ENCODE measurements at places on chromosomes 13 and 19. TPM values are rescaled to one million over a fixed set of nuclear protein-coding genes. Genes with fewer than 3 reads are reported as not detected.
A peak's percentile ranks its signal among the peaks of the same experiment; 100 is the strongest.

DNA sequence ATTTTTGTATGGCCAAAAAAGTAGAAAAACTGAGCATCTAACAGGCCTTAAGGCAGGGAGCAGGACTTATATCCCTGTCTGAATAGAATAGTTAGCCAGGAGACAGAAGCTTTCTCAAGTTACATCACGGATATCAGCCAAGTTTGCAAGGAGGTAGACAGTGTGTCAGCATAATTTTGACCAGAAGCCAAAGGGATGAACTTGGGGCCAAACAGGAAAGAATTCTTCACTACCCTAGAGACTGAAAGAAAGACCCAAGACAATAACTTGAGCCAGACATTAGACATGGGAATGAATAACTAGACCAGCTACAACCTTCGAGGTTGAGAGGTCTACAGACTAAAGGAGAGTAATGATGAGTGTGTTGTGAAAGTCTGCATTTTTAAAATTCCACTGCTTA is 48.1 kb upstream of the PCDH9 start:
- DNase-seq: no peak

- no peak for DNase-seq
These were observed 21.3 kb upstream of the ZBTB7A start for GRCh38 chr19:4087787-4088679.

- DNase-seq: no peak
These were observed 8.8 kb downstream of the INAFM1 start for GRCh38 chr19:47283405-47284059.

- no peak for DNase-seq
These were observed 78.6 kb upstream of the DOCK9 start for GRCh38 chr13:99056381-99057014.

DNA sequence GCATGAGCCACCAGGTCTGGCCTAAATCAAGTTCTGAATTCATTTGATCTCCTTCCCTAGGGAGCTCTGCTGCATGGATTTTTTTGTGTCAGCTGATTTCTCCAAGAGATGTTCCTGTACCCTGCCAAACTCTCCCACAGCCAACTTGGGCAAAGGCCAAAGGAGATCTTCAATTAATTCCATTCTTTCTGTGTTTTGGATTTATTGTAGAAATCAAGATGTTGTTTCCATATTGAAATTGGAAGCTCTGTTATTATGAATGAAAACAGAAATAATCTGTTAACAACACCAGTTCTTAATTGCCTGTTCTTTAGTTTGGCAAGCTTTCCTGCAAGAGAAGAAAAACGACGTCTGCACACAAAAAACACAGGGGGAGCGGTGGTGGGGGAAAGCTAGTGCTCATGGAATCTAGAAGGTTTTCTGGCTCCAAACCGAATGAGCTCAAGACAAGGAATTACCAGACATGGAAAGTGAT is 86.5 kb upstream of the ABCC4 start:
- DNase-seq: no peak

GRCh38 chr13:111903143-111903542 is 163.8 kb upstream of the SOX1 start:
- peak; percentile 9 for DNase-seq

DNA sequence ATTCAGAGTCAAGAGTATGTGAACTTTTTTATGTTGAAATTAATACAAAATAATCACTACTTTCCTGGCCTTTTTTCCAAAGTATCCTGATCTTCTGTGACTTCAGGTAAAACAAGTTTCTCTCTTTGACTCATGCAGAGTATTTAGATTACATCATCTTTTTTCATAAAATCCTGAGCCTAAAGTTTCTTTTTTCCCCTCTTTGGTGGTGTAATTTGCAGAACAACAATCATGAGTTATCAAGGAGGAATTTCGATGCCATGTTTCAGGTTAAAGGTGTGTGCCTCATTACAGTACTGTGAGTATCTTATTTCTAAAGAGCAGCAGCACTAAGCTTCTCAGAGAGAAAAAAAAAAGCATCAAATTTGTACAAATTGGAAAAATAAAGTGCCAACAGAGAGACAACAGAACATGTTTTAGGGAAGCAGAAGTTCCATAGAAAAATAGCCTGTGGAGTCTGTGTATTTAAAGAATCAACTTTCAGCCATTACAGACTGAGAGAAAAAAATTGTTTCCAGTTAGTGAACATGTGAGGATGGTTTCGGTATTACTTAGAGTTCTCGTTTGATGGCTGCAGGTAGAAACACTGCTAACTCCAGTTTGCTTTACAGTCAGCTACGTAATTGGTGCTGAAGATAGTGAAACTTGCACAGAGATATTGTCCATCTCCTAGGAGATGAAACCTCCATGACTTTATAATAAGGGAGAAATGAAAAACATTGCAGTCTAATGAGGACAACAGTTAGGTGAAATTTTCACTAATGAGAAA is 78.1 kb upstream of the PCDH9 start:
- no peak for DNase-seq

DNA sequence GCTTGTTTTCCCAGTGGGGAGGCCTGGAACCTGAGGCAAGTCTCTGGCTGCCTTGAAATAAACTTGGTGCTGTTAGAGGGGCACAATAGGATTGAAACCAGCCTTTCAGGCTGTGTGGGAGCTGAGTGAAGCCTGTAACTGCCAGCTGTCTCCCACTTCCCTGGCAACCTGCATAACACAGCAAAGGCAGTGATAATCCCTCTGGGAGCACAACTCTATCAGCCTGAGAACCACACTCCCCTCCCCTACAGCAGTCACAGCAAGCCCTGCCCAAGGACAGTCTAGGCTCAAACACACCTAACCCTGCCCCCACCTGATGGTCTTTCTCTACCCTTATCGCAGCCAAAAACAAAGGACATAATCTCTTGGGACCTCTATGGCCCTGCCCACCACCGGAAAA is 683.8 kb upstream of the ATXN8OS start:
- DNase-seq: no peak

GRCh38 chr13:93956426-93956825 is 523.1 kb downstream of the DCT start:
- no peak for DNase-seq

- peak; percentile 57 for DNase-seq
These were observed 5.6 kb upstream of the SYDE1 start for GRCh38 chr19:15101479-15102082.

- DNase-seq: no peak
These were observed 215.0 kb downstream of the DCLK1 start for GRCh38 chr13:35916146-35916545.

- no peak for DNase-seq
These were observed 25.5 kb downstream of the KCTD12 start for GRCh38 chr13:76860706-76861105.

DNA sequence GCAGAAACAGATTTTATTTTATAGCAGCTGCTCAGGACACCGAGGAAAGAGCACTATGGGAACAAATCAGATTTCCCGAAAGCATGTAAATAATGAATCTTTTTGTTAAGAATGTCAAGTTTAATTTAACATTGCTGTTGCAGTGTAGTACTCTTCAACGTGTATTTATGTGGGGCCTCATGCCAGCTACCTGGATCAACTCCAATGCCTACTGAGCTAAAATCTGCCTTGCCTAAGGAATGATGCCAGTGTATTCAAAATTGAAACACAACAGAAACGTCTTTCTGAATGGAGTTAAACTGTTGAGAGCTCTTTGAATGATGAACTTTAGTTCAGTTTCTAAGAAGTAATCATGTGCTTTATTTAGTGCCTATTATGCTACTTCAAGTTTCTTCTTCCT is 1379.8 kb upstream of the ATXN8OS start:
- DNase-seq: no peak

DNA sequence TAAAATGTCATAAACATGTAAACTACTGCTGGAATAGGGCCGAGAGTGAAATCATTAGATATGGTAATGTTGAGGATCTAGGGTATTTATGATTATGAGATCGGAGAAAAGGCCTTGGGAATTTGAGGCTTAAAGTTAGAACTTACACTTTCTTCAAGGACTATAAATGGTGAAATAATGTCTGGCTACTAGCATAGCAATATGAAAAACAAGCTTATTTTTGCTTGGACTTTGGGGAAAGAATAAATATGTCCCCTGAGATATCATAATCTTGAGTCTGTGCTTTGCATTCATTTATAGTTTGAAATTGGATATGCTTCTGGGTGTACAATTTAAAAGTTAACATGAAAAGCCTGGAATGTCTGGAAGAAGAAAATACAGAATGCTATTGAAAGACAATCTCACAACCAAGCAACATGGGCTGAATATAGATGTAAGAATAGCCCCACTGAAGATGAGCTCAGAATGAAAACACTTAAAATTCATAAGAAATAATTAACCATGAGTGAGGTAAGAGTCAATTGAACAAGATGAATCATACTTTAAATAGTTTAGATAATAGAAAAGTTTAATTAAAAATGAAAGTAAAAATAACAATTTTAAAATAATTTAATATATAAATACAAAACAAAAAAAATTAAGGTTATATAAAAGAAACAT is 1555.4 kb upstream of the MIR17HG start:
- no peak for DNase-seq

GRCh38 chr19:41915021-41915775 is 13.1 kb downstream of the ERFL start:
- DNase-seq: no peak

GRCh38 chr13:108020027-108020426 is 195.3 kb downstream of the LIG4 start:
- DNase-seq: no peak

Gene MADCAM1
- total RNA-seq: not detected

Gene CASP14
- total RNA-seq: not detected

Gene TEX101
- total RNA-seq: not detected

Gene MEF2B
- not detected for total RNA-seq

Gene CRYL1
- total RNA-seq: 6.8 TPM

Gene OLFM4
- not detected for total RNA-seq

Gene TGFBR3L
- total RNA-seq: not detected

Gene KLK3
- not detected for total RNA-seq

Gene WDR18
- 77.2 TPM for total RNA-seq

Gene PROZ
- not detected for total RNA-seq

Gene CPB2
- total RNA-seq: not detected
